ENCODE measurements at places on chromosomes 1 and 21. TPM values are rescaled to one million over a fixed set of nuclear protein-coding genes. Genes with fewer than 3 reads are reported as not detected.

DNA sequence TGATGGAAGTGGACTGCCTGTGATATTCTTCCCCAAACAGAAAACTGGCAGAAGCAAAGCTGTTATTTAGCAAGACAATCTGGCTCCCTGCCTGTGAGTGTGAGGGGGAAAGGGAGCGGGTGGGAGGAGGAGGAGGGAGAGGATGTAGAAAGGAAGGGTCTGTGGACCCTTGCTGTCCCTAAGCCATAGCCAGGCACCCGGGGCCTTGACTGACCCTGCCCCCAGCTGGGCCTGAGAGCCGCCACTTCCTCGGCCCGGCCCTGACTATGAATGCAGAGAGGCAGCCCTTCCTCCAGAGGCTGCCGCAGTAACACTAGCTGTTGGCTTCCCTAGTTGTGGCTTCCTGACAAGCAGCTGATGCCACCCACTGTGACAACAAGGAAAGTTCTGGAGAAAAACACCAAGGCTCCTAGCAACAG lies 13.9 kb downstream of the PLA2G2F start:
- no peaks in the 10 kb centered on the region for H3K27me3 ChIP-seq
- DNase-seq: no peak
- no peaks in the 10 kb centered on the region for H3K36me3 ChIP-seq
- H3K27ac ChIP-seq: no peak overlapping the region
- H3K4me3 ChIP-seq: no peak overlapping the region

DNA sequence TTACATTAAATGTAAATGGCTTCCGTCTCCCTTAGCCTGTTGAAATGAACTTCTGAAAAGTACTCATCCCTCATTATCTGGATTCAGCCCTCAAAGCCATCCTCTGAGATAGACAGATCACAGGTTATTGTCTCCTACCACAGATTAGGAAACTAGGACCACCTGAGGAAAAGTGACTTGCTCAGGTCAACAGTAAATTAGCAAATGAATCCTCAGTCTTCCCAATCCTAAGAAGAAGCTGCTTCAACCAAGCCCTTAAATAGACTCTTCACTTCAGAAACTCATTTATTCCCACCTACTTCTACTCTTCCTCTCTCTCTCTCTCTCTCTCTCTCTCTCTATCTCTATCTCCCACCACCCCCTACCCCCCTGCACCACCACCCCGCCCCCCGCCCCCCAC lies 152.3 kb downstream of the DMRTA2 start:
- no peaks in the 10 kb centered on the region for H3K4me1 ChIP-seq
- H3K27me3 ChIP-seq: no peaks in the 10 kb centered on the region
- H3K4me3 ChIP-seq: no peak overlapping the region
- no peaks in the 10 kb centered on the region for H3K36me3 ChIP-seq
- no peak overlapping the region for H3K27ac ChIP-seq

GRCh38 chr1:12356004-12356890 lies 126.4 kb downstream of the VPS13D start:
- no peaks in the 10 kb centered on the region for H3K27me3 ChIP-seq
- no peaks in the 10 kb centered on the region for H3K4me1 ChIP-seq
- no peak overlapping the region for H3K4me3 ChIP-seq
- no peaks in the 10 kb centered on the region for H3K36me3 ChIP-seq
- no peak overlapping the region for H3K27ac ChIP-seq

Gene IL24
- not detected for total RNA-seq

Gene TENT5C
- total RNA-seq: 16.1 TPM
